ENCODE measurements at places on chromosomes 13 and 19.
A peak's percentile ranks its signal among the peaks of the same experiment; 100 is the strongest.

- no peak for DNase-seq
Observed at GRCh38 chr13:48879854-48880253, 95.9 kb upstream of the FNDC3A start.

DNA sequence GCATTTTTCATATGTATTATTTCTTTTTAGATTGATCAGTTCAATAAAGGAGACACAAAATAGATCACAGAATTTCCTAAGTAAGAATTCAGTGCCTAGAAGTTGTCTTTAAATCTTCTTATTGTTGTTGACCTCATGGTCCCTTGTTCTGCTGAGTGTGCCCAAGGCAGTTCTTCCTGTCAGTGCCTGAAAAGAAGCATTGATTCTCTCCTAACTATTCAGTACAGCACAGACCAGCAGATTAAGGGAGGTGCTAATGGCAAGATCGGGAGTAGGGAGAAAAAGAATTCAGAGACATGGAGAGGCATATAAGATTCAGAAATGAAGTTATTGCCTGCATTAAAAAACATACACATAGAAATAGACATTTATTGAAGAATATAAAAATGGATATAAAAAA is 180.5 kb upstream of the PCDH9 start:
- DNase-seq, result no peak

DNA sequence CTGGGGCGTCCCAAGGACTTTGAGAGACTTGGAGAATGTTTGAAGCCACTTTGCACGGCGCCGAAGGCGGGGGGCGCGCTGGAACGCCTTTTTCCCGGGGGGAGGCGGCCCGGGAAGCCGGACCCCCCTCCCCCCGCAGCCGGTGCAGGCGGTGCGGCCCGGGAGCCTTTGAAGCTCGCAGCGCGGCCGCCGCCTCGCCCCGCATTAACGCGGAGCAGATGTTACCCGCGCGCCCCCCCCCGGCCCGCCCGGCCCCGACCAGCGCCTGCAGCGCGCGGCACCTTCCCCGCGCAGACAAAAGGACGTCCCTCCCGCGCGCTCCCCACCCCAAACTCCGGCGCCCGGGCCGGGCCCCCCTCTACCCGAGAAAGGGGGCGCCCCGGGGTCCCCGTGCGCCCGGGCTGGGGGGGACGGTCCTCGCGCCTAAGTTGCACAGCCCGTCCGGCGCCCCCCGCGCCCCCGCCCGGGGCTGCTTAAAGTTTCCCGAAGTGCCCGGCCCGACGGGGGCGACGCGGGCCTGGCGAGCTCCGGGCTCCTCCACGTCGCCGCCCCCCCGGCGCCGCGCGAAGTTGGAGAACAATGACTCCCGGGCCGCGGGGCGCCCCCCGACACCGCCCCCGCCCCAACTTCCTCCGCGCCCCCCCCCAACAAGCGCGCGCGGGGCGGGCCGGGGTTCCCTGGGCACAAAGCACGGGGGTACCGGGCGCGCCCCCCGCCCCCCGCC is 685 bp downstream of the TCF3 start:
- peak; percentile 58 for DNase-seq

DNA sequence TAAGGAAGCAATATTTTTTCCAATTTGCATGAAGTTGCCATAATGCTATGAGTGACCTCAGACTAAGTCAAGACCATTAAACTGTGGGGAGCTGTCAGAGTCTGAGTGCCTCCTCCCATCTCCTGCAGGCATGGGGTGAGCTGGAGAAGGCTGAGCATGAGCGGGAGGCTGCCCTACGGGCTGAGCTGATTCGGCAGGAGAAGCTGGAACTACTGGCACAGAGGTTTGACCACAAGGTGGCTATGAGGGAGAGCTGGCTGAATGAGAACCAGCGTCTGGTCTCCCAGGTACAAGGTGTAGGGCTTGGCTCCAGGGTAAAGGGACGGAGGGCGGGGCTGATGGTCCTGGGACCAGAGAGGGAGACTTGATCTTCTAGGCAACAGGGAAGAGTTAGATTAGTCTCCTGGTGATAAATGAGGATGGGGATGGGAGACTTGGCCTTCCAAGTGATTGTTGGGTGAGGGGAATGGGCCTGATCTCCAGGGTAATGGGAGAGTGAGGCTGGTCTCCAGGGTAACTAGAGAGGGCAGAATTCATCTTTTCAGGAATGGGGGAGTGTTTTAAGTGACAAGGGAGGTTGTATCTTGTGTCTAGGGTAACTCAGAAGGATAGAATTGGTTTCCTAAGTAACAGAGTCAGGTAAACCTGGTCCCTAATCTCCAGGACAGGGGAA is 36.0 kb downstream of the SPTBN4 start:
- DNase-seq, result no peak

DNA sequence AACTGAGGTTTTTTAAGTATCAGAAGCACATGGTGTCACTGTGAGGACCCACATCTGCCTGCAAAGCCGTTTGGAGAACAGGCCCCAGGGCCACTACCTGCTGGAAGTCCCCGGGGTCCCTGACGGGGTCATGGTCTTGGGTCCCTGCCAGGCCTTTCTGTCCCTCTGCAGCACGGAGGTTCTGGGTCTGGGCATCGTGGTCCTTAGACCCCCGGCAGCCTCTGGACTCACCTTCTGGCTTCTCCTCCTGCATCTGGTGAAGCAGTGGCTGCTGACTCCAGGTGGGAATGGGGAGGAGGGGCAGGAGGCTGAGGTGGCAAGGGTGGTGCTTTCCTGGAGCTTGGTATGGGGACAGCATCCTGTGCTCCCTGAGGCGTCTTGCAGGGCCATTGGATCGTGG is 198.6 kb downstream of the TEX29 start:
- DNase-seq, result no peak

DNA sequence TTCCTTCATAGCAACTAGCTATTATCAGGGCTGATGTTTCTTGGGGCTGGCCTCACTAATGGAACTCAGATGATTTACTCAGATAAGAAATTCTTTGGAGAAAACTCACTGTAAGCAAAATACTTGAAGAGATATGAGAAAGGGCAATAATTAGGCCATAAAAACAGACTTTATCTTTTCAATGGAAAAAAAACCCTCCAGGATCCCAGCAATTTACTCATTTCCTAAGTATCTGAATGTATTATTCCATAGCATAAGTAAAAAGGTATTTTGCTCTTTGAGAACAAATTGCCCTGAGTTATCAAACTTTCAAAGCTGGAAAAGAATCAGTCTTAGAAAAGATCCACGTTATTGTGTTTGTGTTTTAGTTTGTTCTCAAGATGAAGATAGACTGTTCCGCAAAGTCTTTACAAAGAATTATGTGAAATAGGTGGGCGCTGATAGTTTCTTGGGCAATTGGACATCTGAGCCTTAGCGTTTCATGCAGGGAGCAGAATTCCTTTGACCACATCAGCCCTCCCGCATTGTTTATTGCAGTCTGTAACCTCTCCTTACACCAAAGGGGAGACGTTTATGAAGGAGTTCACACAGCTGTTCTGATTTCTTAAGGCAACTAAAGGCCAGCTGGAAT is 29.1 kb upstream of the CSNK1A1L start:
- DNase-seq, result no peak

All from activated naive CD4-positive, alpha-beta T cell treated with anti-CD3 and anti-CD28 coated beads for 36 hours (primary cell).